ENCODE measurements at places on chromosomes 6 and 20. TPM values are rescaled to one million over a fixed set of nuclear protein-coding genes. Genes with fewer than 3 reads are reported as not detected.

DNA sequence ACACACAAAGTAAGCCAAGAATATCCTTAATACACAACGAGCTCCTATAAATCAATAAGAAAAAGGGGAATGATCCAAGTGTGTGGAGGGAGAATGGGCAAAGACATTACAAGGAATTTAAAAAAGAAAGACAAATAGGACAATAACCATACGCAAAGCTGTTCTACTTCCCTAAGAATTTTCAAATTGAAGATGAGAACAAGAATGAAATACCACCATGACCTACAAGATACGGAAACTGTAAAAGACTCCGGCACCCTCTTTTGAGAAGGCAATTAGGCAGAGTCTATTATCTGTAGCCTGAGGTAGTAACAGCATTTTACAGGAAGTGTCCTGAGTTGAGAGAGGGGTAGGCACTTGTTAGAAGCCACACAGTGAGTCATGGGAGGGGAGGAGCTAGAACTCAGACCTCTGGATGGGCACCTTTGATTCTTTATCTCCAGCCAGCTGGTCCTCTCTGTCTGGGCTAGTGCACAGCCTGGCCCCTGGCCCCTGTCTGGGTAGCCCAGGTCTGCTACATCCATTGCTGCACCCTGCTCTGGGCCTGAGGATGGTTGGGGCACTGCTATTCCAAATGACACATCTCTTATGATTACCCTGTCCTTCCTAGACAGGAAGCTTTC, 15.3 kb downstream of the RSPO4 start:
- peak; percentile 20 for DNase-seq

DNA sequence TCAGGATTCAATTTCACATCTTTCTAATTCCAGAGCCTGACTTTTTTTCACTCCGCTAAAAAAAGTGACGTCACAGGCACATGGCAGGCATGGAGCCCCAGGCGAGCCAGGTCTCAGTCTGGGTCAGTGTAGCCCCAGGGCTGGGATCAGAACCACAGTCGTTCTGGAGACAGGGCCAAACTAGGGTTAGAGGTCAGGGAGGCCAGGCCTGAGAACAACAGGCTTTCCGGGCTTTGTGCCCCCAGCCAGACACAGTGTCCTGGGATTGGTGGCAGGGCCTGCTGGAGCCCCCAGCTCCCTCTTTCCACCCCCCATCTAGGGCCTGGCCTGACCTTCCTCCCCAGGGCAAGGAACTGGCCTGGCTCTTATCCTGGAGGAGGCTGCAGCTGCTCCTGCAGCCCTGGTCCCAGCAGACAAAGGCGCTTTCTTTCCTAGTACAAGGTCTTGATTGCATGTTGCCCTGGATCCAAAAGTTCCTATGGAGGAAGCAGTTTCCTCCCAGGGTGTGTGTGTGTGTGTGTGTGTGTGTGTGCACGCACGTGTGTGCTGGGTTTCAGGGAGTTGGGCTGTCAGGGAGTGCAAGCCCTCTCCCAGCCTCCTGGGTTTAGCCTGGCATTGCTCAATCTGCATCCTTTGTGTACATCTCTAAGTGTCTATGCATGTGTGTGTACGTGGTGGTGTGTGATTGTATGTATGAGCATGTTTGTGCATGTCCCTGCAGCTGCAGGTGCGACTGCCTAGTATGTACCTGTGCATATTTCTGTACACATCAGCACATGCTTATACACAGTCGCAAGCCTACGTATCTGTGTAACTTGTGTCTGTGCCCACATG, 26.5 kb upstream of the EMILIN3 start:
- DNase-seq = no peak

DNA sequence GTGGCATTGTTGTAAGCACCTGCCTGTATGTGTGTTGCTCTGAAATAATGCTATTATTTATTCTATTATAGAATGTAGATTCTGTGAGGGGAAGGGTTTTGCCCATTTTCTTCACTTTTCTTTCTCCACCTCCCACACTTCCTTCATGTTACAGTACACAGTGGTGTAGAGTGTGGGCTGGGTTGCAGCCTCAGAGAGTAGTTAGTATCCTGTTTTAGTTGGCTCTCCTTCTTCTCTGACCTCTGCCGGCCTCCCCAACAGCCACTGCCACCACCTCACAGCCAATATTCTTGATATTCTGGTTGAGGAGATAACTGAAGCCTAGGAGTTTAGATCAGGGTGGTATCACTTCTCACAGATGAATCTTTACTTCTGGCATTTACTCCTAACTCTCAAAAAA, 143.4 kb downstream of the BCKDHB start:
- DNase-seq = no peak

- no peak for DNase-seq
Observed at GRCh38 chr20:8589956-8590355, 457.9 kb downstream of the PLCB1 start.

The SLC22A1 gene
- total RNA-seq = not detected

The PTPRT gene
- not detected for total RNA-seq

GRCh38 chr6:159151266-159151855, 17.8 kb upstream of the FNDC1 start:
- peak; percentile 14 for DNase-seq

The TOX2 gene
- 0.12 TPM for total RNA-seq

- DNase-seq = no peak
Observed at GRCh38 chr6:163127587-163127986, 286.9 kb upstream of the QKI start.

GRCh38 chr6:128131036-128131435, 230.2 kb upstream of the THEMIS start:
- no peak for DNase-seq

DNA sequence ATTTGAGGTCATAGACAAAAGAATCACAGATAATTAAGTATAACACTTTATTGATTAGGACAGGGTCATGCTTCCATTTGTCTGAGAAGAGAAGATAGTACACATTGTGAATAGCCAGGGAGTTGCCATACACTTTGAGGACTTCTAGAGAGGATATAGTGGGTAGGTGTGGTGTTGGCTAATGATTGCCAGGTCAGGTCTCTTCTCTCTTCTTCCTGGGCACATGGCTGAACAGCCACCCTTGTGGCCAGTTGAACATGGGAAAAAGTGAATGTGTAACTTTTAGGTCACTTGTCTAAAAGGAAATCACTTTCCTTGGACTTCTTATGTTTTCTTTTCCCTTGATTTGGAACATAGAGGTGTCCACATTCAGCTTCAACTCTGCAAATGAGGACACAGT, 772.1 kb upstream of the MAP3K7 start:
- no peak for DNase-seq

GRCh38 chr20:33971147-33971975, 22.4 kb upstream of the RALY start:
- no peak for DNase-seq

The SLPI gene
- total RNA-seq = 79.8 TPM

DNA sequence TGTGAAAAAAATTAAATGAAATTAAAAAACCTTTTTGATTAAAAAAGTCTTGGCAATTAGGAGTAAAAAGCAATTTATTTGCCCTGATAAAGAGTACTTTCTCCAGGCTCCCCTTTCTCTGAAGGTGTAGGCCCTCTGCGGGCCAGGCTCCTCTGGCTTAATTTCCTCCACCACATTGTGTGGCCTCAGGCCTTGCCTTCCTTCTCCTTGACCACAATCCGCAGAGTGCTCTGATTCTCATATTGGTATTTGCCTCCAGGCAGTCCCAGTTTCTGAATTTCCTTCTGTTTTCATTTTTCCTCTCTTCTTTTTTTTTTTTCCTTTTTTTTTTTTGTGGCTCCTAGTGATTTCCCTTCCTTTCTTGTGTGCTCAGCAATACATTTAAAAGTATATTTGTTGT, 96.4 kb downstream of the AIG1 start:
- DNase-seq = peak; percentile 9

DNA sequence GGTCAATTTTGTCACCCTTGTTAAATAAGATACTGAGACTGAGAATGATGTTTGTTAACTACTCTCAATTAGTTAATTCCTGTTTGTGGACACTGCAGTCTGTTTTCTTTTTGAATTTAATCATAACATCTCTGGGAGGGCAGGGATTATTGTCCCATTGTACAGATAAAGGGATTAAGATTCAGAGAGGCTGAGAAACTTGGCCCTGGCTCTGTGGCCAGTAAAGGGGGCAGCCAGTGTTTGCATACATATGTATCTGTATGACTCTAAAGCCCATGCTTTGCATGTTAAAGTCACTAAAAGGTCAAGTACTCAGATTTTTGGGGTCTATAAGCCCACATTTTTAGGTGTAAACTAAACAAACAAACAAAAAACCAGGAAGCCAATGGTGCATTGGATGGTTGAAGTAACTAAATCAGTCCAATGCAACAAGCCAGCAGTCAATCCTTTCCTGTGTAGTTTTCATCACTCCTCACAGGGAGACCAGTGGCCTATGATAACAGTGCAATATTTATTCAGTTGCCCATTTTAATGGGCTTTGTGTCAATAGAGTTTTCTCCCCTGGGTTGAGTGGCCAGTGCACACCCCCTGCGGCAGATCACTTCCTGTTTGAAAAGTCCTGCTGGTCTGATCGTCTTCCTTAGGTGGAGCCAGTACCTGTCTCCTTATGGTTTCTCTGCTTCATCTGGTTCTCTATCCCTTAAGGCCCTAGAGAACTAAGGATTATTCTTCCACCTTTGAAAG, 106.7 kb downstream of the SLX4IP start:
- DNase-seq = no peak

The ULBP1 gene
- total RNA-seq = 3.4 TPM

GRCh38 chr20:11249683-11250082, 575.9 kb upstream of the JAG1 start:
- DNase-seq = no peak

GRCh38 chr6:137264311-137265075, 45.3 kb upstream of the IFNGR1 start:
- no peak for DNase-seq

- no peak for DNase-seq
Observed at GRCh38 chr6:154143753-154144152, 104.7 kb downstream of the OPRM1 start.

The ZBTB9 gene
- total RNA-seq = 5.6 TPM

- no peak for DNase-seq
Observed at GRCh38 chr20:17693444-17694001, 6.2 kb upstream of the BANF2 start.

The PABPC1L gene
- total RNA-seq = 1.4 TPM

- peak; percentile 2 for DNase-seq
Observed at GRCh38 chr20:58981628-58982364, 740 bp downstream of the NELFCD start.

The SMLR1 gene
- total RNA-seq = not detected

The SLC26A8 gene
- total RNA-seq = not detected

DNA sequence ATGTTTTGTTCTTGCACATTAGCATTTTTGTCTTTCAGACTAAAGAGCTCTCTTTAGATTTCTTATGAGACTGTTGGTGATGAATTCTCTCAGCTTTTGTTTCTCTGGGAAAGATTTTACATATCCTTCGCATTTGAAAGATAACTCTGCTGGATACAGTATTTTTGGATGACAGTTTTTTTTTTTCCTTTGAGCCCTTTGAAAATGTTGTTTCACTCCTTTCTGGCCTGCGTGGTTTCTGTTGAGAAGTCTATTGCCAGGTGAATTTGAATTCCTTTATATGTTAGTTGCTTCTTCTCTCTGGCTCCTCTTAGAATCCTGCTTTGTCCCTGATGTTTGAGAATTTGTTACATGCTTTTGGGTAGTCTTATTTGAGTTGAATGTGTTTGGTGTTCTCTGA, 22.2 kb upstream of the KIAA1586 start:
- no peak for DNase-seq

GRCh38 chr6:74611220-74611619, 594.6 kb downstream of the COL12A1 start:
- no peak for DNase-seq

The NKX2-2 gene
- 0.56 TPM for total RNA-seq

The CCN5 gene
- 4.2 TPM for total RNA-seq

GRCh38 chr20:23151885-23152284, 65.8 kb upstream of the CD93 start:
- DNase-seq = no peak

GRCh38 chr6:69795469-69796072, 1.2 kb downstream of the LMBRD1 start:
- no peak for DNase-seq

GRCh38 chr6:124536157-124536841, 425.9 kb upstream of the RNF217 start:
- DNase-seq = no peak

DNA sequence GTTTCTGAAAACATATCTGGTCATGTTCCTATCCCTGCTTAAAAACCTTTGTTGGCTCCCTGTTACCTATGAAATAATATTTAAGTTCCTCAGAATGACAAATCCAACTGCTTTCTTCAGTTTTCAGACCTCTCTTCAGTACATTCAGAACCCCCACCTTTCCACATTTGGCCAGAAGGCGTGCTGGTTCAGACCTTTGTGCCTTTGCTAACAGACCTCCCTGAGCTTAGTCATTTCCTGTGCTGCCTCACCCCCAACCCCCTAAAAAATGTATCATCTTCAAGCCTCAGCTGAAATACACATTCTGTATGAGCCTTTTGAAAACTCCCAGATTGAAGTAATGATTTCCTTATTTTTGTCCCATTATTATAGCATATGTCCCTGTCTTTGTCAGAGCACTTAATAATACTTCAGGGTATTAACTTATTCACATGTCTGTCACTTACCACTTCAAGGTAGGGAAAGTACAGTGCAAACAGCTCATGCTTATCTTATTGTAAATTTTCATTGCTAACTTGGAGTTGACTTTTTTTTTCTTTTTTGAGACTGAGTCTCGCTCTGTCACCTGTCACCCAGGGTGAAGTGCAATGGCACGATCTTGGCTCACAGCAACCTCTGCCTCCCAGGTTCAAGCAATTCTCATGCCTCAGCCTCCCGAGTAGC, 19.7 kb downstream of the FAM217A start:
- peak; percentile 53 for DNase-seq

The EHMT2 gene
- 49.6 TPM for total RNA-seq

All from H4 (cell line).